Stimulated activated CD4-positive, alpha-beta T cell treated with anti-CD3 and anti-CD28 coated beads, Interleukin-1b, Interleukin-23, amount 100 ng/mL, for 1 hour (primary cell): ENCODE measurements at places on chromosomes 7 and 10.
A peak's percentile ranks its signal among the peaks of the same experiment; 100 is the strongest.

DNA sequence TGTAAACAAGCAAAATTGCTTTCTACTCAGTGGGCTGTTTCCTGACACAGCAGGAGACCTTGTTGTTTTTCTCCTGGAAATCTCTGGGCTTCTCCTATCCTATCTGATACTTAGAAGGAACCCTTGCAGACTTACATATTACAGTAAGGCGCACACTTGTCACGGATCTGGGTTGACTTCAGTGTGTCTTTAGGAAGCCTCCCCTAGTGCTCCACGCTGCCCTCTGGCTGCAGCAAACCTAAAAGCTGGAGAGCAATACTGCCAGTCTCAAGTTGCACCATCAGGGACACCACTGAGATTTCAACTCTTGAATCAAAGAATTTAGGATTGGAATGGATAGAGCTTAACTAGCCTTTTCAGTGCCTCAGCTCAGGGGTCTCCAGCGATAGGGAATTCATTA is 495.3 kb downstream of the LRMDA start:
- DNase-seq: no peak

GRCh38 chr10:113679463-113680189 is at the start of gene CASP7:
Gene CASP7, plus strand, starts transcription at chr10:113679912. Its CDS starts 17,582 bp downstream, at chr10:113697494.
- DNase-seq: peak; percentile 39

DNA sequence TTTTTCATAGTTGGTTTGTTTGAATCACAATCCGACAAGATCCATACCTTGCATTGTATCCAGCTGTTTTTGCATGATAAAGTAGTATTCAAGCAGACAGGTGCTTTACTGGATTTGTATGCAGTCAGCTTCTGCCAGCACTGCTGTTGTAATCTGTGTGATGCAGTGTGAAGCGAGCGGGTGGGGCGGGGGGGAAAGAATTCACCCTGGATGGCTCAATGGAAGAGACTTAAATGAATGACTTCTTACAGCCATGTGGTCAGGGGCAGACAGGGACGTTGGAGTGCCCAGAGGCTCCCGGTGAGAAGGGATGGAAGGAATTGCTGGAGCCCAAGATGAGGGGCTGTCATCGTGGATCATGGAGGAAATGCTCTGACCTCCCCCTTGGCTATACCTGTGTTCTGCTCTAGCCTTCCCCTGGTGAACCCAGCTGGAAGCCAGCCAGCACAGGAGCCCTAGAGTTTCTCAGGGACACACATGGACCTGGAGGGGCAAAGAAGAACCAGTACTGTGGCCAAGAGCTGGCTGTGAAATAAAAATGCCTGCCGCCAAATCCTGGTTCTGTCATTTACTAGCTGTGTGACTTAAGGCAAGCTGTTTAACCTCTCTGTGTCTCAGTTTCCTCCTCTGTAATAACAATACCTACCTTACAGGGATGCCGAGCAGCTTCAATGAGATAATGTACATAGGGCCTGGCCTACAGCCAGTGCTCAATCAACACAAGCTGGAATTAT is 14.1 kb downstream of the NFE2L3 start:
- no peak for DNase-seq

DNA sequence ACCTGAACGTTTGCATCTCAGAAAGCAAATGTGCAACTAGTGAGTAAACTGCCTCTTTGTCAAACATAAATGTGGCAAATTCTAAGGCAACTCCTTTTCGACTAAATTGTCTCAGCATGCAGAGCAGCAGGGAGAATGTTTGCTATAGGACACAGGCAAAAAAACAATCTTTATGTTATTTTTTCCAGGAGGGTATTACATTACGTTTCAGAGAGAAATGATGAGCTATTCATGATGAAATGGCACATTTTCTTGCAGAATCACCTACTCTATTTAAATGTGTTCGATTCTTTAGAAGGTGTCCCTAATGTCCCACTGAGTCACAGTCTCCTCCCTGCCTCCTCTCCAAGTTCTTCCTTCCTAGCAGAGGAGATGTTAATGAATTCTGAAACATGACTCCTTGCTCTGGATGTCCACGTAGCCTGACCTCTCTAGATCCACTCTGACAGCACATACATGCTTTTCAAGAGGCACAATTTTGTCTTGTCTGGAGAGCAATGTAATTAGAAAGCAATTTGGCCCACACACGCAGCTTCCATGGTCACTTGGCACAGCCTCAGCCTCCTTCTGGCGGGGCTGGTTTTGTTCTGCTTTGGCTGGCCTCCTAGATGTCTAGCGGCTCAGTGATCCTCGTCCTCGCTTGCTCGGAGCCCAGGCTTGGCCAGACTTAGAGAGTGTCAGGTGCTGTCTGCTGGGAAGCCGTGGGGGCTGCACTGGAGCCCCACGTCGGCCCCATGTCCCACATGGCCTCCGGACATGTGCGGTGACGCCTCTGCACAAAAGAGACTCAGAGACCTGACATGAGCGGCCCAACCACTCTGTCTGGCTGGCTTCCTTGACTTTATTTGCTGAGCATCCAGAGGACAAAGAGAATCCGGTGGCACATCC is 125.7 kb upstream of the ZNF438 start:
- DNase-seq: no peak

DNA sequence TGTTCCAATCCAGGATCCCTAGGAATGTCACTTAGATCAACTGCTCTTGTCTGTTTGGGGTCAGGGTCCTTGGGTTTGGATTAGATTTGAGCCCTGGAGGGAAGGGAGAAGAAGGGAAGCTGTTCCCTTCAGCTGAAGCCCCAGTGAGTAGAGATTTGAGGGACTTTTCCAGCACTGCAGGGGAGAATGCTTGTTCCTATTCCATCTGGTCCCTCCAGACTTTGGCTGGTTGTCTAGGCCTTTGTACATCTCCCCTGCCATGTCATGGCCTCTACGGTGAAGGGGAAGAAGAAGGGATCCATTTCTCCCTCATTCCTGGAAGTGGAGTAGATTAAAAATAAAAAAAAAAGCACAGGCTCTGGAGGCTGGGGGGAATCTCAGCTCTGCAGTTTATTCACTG is 11.1 kb downstream of the C10orf62 start:
- no peak for DNase-seq

DNA sequence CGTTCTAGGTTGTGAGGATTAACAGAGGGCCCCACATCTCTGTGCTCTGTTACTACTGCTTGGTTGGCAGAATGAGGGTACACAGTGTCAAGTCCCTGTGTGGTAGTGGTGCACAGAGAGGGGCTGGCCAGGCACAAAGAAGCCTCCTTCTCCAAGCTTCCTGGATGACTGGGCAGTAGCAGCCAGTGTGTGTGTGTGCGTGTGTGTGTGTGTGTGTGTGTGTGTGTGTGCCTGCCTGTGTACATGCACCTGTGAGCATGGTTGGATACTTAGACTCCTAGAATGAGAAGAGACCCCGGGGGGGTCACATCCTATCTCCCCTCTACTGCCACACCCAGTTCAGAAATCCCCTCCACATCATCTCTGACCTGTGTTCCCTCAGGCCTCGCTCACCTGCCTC is 146.7 kb upstream of the UNC5B start:
- no peak for DNase-seq

DNA sequence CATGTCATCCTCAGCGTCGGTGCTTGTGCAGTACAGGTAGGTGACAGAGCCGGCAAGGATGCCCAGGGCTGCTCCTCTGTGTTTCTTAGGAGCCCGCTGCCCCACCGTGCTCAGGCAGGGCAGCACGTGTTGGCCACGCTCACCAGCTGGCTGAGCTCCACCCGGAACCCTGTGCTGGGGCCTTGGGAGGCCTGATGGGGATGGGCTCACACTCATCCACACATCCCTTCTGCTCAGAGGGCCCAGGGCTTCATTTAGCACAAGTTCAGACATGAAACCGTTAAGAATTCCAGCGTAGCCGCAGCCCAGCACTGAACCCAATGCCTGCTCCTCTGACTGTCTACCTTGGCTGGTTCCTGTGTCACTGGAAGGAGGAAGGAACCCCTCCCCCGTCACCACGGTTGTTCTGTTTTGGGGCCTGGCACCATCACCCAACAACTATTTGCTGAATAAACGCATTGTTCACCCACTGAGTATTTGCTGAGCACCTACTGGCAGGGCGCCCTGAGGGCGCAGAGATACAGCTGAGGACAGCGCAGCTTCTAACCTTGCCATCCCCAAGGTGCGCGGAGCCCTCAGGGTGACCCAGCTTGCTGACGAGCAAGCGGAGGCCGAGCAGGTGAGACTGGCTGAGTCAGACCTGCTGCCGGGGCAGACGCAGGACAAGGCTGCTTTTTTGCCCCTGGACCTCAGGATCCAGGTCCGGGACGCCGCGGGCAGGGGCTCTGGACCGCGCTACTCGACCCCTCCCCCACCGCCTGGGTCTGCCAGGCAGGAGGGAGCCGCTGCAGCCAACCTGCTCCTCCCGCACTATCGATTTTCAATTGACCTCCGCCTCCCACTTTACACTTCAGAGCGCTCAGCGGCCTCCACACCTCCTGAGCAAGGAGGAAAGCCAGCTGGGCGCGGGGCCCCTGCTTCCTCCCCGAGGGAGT is 50.6 kb upstream of the RET start:
- no peak for DNase-seq

GRCh38 chr7:77985974-77986339 is 187.4 kb downstream of the PHTF2 start:
- DNase-seq: no peak

DNA sequence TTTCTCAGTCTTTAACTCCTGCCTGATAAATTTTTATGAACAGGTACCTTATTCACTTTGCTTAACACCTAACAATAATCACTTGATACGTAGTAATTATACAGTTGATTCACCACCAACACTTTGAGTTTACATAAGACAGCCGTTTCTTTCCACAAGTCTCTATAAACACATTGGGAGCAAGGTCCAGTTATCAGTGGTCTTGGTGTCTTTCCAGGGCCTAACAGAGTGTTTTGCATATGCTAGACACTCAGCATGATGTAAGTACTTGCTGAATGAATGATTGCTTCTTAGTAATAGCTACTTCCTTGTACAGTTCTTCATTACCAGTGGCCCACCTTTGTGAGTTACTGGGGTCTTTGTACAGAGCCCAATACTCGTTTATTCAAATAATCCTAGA is 6.4 kb downstream of the CLDN12 start:
- no peak for DNase-seq

GRCh38 chr10:44552726-44553125 is 167.8 kb upstream of the CXCL12 start:
- DNase-seq: no peak

GRCh38 chr7:43481902-43482678 is 100.8 kb upstream of the STK17A start:
- no peak for DNase-seq

- no peak for DNase-seq
Measured at GRCh38 chr10:68560186-68560942, at the start of gene TET1. Gene TET1, plus strand, starts transcription at chr10:68560337. Its CDS starts 12,002 bp downstream, at chr10:68572339.

- DNase-seq: no peak
Measured at GRCh38 chr7:91295576-91295975, 31.3 kb downstream of the FZD1 start.

DNA sequence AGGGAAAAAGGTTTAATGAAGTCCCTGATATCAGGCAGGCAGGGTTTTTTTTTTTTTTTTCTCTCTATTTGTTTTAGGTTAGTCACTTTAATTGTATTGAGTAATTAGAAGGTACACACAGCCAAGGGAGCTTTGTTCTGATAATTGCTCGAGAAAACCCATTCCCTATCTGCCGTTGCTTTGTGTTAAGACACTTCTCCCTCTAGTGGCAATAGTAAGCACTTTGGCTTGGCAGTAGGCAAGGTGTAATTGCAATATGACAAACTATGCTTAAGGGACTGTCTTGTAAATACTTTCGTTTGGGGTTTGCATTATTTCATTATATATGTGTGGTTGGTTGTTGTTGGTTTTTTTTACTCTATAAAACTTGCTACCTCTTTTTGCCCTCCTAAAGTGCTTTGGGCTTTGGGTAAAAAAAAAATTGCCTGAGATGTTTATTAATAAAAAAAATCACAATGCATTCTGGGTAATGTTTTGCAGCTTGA is 113.4 kb downstream of the BTRC start:
- no peak for DNase-seq

- no peak for DNase-seq
Measured at GRCh38 chr7:69373171-69374043, 224.9 kb upstream of the AUTS2 start.

DNA sequence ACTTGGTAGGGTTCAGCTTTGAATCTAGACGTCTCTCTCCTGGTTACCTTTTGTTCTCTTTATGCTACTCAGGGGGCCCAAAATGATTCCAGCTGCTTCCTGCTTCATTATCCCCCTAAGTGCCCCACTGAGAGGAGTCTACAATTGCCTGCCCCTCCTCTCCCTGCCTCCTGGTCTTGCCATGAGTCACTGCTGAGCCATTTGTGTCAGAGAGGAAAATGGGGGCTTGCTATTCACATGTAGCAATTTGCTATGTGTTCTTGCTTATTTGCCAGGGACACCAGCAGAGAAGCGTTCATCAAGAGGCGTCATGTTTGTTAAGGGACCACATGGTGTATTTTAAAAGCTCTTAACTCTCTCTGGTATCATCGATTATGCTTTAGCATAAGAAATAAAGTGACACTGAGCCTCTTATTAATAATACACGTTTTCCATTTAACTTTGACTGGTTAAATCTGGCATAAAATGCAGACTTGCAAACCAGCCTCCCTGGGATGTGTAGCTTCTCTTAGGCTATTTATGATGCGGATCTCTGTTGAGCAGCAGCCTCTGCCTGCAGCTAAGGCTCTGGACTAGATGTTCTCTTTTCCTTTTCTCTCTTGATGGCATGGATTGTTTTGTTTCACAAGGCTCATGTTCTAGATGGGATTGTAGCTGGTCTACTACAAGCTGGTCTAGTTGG is 239.3 kb downstream of the AUTS2 start:
- no peak for DNase-seq

GRCh38 chr7:113314594-113314993 is 196.2 kb upstream of the SMIM30 start:
- no peak for DNase-seq

DNA sequence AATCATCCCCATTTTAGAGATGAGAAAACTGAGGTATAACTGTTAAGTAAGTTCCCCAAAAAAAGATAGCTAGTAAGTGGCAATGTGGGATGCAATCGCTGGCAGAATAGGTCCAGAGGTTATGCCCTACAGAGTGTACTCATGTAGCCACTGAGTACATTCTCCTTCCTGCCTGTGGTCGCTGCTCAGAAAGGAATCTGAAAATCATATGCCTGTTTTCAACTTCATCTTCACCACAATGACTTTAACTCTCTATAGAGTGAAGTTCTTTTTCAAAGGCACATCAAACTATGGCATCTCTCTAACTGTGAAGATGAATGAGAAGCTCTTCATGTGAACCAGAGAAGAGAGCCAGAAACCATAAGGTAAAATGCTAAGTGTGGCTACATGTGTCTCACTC is 162.2 kb upstream of the SLC25A13 start:
- DNase-seq: no peak

GRCh38 chr7:2632733-2633537 is 1.1 kb downstream of the TTYH3 start:
- DNase-seq: peak; percentile 39

DNA sequence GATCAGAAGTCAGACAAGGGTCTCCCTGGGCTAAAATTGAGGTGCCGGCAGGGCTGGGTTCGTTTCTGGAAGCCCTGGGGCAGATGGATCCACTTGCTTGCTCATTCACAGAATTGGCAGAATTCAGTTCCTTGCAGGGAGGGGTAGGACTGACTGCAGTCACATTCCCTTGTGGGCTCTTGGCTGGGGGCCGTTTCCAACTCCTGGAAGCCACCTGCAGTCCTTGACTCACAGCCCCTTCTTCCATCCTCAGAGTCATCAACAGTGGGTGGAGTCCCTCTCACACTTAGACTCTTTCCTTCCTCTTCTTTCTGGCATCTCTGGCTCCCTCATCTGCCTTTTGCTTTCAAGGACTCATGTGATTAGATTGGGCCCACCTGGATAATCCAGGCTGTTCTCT is 54.6 kb upstream of the NANOS1 start:
- DNase-seq: no peak

GRCh38 chr10:99944860-99945259 is 64.9 kb downstream of the DNMBP start:
- DNase-seq: no peak
